ENCODE measurements at places on chromosomes 2 and 18.

DNA sequence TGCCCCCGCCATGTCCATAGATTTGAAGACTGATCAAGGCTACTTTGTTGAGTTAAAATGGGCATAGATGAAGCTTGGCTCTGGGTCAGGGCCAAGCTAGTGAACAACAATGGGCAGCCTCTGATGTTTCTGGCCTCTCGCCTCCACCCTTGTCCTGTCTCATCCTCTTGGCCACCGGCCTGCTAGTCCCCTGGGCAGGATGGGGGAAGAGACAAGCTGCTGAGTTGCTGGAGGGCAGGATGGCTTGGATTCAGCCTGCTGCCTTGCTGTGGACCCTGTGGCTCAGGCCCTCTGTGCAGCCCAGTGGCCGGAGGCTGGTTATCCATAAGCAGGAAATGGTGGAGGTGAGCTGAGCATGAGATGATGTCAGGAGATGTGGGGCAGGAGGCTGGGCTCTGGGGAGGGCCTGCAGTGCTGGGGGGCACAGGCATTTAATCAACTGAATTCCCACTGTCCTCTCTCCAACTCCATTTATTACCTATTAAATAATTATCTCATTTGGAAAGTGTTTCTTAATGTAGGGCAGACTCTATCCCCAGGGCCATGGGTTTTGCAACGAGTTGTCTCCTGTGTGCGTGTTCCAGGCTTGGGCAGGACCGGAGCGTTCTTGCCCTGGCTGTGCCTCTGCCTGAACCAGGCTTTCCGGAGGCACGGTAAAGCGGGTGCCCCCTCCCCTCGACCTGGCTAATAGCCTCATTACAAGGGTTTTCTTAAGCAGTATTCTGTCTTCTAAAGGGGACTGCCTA is 122.9 kb downstream of the GLI2 start:
- no peak for DNase-seq

- peak; percentile 88 for DNase-seq
Measured at GRCh38 chr2:127143841-127144782, 37.2 kb upstream of the BIN1 start.

DNA sequence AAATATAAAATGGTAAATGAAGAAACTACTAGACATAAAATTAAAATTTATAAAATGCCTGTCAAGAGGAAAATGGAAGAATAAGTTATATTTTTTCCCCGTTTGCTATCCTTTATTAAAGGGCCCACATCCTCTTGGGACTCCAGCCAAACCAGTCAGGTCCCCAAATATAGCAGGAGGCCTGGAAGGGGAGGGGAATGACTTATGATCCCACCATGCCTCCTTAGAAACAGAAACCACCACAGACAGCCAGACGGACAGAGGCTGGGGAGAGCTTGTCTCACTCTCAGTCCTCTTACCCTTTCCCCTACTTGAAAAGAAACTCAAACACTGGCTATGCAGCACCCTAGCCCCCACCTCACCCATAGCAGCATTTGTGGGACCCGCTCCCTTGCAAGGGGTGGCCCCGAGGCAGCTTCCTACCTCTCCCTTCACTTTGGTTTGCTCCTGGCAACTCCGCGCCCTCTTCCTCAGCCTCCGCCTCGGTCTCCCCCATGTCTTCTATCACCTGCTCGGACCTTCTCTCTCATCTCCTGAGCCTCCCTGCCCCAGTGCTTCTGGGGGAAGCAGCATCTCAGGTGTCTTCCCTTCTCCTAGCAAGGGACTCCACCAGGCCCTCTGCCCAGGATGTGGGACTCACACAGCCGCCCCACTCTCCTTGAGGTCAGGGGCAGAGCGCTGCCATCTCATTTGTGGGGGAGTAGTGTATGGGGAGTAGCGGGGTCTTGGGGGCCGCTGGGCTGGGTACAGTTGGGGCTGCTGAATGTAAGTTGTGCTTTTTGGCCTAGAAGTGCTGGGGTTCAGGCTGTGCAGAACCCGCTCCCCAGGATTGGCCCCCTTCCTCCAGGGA is 37.4 kb upstream of the ANKRD62 start:
- no peak for DNase-seq

DNA sequence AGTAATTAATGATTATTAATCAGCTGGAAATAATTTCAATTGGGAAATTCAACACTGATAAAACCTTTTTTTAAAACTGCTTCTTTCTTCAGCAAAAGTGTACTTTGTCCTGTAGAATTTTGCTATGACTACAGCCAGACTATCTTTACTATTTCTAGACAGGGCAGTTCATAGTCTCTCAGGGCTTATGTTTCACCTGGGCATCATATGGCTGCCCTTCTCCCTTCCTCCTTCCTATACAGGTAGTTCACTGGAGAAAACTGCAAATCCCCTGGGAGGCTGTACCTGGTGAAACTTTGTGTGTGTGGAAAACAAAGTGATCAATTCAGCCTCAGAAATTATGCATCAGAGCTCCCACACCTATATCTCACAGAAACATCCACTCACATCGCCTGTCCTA is 38.6 kb downstream of the THADA start:
- DNase-seq, result no peak

GRCh38 chr2:168426861-168427260 is 29.2 kb upstream of the CERS6 start:
- no peak for DNase-seq

GRCh38 chr2:46257476-46257875 is 39.7 kb upstream of the EPAS1 start:
- DNase-seq, result peak; percentile 86

DNA sequence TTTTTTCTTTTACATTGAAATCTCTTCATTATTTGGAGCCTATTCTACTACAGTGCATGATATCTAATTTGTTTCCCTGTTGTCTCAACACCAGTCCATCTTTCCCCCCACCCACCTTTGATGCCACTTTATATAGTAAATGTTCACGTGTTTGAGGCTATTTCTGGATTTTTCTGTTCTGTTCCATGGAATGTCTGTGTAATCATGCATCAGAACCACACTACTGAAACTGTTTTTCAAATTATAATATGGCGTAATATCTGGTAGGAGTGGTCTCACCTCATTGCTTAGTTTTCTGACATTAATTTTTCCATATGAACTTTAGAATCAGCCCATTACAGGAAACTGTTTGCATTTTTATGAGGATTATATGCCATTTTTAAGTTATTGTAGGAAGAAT is 19.1 kb upstream of the NARS1 start:
- peak; percentile 18 for DNase-seq

DNA sequence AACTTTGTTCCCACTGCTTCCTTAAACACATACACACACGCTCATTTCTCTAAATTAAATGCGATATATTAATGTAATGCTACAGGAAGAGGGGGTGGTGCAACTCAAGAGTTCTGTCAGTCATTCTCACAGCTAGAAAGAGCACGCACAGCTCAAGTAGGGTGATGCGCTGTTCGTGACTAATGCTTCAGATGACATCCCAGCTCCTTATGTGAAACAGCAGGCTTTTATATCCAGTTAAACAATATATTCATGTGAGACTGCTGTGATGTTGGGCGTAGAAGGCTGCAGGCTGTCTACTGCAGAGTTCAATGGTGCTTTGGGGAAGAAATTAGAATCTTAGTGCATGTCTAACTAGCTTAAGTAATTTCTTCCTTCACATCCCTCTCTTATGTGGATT is 912.6 kb upstream of the FSHR start:
- DNase-seq, result no peak

DNA sequence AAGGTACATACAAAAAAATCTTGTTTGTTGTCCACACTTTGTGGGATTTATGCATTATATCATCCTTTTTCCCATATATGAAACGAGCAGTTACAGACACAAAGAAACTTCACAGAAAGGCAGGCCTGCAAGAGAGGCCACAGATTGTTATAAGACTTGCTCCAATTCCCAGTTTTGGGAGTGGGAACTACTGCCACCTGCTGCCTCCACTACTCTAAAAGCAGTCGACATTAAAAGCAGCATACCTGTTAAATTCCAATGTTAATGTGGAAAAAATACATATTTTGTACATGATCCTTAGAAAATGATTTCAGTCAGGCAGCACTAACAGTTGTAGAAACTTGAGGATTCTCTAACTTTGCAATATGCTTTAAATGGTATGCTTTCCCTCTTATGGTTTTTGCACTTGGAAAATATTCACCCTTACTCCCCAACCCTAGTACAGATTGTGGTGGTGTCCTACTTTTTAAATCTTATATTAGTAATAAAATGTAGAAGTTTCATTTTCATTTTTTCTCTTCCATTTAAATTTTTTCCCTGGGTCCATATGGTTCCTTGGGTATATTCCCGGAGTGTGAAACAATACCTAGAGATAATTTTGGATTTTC is 37.9 kb downstream of the SLC38A11 start:
- peak; percentile 63 for DNase-seq

GRCh38 chr2:73292316-73292905 is 937 bp downstream of the EGR4 start:
- no peak for DNase-seq

- DNase-seq, result no peak
Measured at GRCh38 chr18:179499-179898, 21.1 kb downstream of the USP14 start.

DNA sequence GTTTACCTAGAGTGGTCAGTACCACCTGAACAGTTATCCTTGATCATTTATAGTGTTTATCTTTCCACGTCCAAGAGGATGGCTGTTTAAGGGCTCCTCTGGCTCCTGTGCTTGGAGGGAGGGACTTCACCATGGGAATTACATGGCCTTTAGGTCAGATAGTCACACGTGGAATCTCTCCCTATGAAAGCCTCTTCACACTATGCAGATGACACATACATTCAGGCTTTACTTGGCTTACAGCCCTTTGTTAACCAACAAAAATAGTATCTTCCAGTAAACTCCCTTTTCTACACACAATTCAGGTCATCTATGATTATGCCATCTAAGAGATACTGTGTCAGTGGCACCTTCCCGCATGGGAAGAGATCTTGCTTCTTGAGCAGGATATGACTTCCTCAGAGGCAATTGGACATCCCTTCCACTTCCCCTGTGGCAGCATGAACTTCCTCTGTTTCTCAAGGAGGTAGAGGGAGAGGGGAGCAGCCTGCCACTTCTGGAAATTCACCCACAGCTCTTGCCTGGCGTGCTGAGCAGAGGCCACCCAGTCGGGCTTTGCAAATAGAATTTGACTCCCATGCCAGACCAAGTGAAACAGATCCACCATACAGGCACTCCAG is 53.5 kb downstream of the COLEC12 start:
- DNase-seq, result peak; percentile 75

DNA sequence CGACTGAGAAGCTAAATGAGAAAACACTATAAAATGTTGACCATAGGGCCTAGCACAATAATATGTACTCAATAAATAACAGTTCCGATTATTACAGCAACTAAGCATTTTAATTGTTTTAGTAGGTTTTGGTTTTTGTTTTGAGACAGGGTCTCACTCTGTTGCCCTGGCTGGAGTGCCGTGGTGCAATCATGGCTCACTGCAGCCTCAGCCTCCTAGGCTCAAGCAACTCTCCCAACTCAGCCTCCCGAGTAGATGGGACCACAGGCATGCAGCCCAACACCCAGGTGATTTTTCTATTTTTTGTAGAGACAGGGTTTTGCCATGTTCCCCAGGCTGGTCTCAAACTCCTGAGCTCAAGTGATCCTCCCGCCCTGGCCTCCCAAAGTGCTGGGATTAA is 54.1 kb downstream of the ESCO1 start:
- no peak for DNase-seq

DNA sequence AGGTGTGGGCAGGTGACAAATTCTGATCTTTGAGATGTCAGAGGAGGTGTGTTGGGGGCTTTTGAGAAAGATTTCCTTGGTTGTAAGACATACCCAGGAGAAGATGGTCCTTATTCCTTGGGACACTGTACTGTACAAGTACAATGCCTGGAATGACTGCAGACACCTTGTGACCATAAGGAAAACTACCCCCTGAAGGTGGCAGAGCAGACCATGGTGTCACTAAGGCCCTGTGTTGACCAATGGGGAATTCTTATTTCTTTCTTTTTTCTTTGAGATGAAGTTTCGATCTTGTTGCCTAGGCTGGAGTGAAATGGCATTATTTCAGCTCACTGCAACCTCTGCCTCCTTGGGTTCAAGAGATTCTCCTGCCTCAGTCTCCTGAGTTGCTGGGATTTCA is 4.4 kb upstream of the ANKRD29 start:
- no peak for DNase-seq

DNA sequence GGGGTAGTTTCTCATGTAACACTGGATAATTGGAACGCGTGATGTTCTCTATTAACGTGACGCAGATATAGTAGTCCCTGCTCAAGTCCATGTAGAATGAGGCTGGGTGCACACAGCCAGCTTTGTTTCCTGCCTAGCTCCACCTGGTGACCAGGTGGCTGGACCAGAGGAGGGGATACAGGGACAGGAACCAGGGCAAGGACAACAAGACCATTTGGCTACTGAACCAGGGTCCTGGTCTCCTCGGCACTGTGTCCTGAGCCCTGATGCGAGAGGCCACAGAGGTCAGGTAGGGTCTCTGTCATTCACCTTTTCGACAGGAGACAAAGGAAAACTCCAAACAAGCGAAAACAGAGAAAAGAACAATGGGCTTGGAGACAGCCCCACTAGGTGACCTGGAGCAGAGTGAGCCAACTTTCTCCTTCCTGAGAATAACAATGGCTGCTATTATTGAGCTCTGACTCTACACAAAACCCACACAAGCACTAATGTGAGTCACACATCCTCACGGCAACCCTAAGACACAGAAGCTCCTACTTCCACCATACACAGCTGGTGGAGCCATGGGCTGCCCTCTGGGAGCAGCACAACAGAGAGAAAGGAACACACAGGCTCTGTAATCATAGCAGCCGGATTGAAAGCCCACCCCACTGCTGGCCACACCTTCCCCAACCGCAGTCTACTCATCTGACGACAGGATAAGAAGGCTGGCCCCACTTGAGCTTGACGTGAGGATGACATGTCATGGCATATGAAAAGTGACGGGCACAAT is 67.3 kb upstream of the TEX51 start:
- DNase-seq, result peak; percentile 59

GRCh38 chr18:68083776-68084175 is 567.3 kb upstream of the DSEL start:
- DNase-seq, result peak; percentile 33

GRCh38 chr2:116238511-116238910 is 1576.0 kb upstream of the DDX18 start:
- DNase-seq, result no peak

- peak; percentile 93 for DNase-seq
Measured at GRCh38 chr2:85933753-85934594, 45.2 kb upstream of the ST3GAL5 start.

DNA sequence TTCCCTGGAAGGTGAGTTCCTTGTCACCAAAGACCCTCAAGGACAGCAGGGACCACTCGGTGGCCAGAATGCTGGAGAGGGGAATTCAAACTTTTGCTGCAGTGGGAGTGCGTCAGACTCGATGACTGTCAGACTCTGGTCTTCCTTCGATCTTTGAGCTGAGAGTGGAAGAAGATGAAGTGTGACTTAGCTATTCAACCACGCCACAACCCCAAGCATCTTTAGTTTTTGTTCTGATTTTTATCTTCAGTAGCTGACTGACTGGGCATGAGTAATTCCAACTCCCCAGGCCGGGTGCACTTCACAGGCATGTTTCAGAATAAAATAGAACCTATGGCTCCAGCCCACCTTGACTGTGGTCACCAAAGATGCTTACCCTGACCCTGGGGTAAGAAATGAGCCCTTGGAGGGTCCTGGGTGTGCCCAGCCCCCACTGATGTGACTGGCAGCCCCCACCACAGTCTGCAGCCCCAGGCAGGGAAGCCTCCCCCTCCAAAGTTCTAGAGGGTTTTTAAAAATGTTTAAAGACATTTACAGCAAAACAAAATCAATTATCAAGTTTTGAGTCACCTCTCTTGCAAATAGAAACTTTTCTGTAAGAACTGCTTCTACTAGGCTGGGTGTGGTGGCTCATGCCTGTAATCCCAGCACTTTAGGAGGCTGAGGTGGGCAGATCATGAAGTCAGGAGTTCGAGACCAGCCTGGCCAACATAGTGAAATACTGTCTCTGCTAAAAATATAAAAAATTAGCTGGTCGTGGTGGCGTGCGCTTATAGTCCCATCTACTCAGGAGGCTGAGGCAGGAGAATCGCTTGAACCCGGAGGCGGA is 24.9 kb upstream of the YWHAQ start:
- peak; percentile 69 for DNase-seq

Measured in cardiac fibroblast (primary cell).